Naive thymus-derived CD8-positive, alpha-beta T cell (primary cell): ENCODE measurements at places on chromosomes 6 and 20.

DNA sequence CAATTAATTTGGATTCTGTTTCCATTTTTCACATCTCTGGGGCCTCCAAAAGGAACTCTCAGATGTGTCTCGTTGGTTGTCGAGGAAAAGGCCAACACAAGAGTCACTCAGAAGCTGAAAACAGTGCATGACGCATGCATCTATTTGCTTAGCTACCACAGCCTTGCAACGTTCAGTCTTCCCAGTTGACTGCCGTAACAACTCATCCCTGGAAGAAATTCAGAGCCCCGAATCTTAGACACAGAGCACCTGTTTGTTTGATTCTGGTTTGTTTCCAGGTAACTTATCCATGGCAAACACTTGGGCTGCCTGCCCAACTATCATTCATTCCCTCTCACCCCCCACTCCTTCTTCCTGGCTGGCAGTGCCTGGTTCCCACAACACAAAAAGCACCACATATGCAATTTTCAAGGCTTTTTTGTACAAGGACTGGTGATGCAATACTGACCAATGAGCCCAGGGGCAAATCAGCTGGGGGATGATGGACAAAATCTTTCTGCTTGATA lies 60.5 kb downstream of the ZMYND8 start:
- DNase-seq, result no peak

DNA sequence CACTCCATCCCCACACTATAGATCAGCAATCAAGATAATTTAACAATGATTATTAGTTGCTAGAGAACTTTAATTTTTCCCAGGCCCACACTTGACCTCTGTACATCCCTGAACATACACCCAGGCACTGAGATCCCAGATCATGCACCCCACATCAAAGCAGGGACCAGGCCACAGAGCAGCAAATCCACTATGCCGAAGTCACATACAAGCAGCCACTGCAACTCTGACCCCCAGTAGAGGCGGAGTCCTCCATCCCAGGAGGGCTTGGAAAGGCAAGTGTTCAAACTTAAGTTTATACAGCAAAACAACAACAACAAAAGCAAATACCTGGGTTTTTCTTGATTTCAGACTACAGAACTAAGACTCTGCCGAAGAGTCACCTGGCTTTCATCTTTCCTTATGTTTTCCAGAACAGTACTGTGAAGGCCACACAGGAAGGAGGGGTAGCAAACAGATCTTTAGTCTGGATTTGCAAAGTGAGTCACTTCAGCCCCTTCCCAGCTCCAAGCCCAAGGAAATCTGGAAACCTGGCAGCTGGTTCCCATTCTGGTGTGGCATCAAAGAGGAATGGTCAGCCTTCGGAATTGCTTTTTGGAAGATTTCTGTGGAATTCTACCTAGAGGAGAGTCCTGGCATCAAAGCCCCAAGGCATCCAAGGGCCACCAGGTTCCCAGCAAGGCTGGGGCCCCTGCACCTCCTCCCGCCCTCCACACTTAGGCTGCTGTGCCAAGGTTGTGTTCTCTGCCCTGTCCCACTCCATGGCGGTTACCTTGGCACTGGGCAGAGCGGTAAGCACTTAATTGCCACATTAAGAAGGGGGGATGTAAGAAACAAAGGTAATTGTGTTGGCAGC lies 7.3 kb downstream of the JAG1 start:
- DNase-seq, result no peak

- DNase-seq, result no peak
Observed at GRCh38 chr6:101662111-101662897, 268.8 kb downstream of the GRIK2 start.

GRCh38 chr6:14375930-14376329 lies 258.4 kb downstream of the CD83 start:
- DNase-seq, result no peak

GRCh38 chr20:60035486-60035885 lies 77.3 kb downstream of the CDH26 start:
- DNase-seq, result no peak

DNA sequence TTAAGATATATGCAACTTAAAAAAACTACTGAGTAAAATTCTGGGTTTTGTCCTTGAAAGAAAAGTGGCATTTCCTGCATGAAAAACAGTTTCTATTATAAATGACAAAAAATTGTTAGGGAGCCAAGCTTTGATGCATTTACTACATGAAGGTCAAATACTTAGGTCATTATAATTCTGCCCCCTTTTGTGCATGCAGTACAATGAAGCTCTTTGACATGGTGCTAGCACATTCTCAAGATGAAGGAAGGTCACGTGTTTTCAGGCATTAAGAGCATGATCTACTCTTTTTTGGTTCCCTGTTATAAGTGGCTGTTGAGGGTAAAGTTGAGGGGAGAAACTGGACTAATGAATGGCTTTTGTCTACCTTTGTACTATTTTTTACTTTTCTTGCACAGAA lies 72.7 kb downstream of the FOXO3 start:
- no peak for DNase-seq
